ENCODE measurements at places on chromosomes 6 and 20.

- no peak for DNase-seq
Measured at GRCh38 chr6:22601984-22602383, 32.6 kb downstream of the HDGFL1 start.

DNA sequence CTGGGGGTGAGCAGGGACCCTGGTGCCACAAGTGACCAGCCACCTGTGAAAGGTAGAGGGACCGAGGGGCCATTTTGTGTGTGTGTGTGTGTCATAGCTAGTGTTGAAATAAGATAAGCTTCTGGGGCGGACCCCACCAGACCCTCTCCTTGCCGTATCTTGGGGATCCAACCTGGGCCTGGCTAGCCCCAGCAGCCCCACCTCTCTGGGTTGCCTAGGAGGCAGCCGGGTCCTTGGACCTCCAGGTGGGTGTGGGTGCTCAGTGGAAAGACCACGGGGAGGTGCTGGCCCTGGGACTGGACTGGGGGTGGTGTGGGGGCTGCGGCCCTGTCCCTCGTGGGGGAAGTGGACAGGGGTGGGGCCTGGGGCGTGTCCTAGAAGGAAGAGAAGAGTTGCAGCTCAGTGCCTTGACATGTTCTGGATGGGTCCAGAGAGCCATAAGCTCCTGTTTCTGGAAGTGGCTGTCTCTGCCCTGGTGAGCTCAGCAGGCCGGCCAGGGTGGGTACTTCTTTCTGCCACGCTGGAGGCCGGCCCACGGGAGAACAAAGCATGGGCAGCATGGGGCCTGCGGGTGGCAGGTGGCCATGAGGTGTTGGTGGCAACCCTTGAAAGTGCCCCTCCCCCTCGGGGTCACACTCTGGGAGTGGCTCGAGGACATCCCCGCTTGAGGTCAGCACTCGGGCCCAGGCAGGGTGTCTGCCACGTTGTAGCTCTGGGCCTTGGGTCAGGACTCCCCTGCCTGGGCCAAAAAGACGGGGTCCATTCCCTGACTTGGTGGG, 8.4 kb downstream of the RBBP8NL start:
- DNase-seq, result no peak

DNA sequence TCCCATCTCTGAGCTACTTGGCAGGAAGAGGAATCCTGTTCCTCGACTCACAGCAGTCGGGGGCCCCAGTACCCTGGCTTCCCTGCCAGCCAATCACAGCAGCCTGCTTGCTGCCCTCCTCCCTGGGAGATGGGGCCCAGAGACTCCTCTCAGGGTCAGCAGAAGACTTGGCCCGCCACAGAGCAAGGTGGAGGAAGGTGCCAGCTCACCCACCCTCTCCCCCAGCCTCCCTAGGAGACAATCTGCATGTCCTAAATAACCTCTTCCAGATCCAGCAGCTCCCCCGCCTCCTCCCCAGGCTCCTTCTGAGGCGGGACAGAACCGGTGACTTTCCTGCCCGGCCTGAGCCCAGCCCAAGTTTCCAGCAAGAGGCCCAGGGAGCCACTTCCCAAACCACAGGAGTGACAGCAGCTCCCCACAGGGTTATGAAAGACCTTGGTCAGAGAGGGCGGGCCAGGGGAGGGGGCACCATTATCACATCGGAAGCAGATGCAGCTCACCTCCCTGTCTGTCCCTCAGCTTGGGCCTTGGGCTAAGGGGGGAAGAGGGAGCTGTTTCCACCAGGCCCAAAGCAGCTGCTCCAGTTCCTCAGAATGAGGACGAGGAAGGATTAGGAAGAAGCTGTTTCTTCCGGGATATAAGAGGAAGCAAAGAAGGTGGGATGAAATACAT, 2.3 kb downstream of the CCND3 start:
- no peak for DNase-seq

DNA sequence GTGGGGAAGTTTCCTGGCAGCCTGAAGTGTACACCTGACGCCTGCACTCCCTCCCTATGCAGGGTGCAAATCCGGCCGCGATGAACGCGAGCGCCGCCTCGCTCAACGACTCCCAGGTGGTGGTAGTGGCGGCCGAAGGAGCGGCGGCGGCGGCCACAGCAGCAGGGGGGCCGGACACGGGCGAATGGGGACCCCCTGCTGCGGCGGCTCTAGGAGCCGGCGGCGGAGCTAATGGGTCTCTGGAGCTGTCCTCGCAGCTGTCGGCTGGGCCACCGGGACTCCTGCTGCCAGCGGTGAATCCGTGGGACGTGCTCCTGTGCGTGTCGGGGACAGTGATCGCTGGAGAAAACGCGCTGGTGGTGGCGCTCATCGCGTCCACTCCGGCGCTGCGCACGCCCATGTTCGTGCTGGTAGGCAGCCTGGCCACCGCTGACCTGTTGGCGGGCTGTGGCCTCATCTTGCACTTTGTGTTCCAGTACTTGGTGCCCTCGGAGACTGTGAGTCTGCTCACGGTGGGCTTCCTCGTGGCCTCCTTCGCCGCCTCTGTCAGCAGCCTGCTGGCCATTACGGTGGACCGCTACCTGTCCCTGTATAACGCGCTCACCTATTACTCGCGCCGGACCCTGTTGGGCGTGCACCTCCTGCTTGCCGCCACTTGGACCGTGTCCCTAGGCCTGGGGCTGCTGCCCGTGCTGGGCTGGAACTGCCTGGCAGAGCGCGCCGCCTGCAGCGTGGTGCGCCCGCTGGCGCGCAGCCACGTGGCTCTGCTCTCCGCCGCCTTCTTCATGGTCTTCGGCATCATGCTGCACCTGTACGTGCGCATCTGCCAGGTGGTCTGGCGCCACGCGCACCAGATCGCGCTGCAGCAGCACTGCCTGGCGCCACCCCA, 1.2 kb downstream of the GPR6 start:
- DNase-seq, result no peak

DNA sequence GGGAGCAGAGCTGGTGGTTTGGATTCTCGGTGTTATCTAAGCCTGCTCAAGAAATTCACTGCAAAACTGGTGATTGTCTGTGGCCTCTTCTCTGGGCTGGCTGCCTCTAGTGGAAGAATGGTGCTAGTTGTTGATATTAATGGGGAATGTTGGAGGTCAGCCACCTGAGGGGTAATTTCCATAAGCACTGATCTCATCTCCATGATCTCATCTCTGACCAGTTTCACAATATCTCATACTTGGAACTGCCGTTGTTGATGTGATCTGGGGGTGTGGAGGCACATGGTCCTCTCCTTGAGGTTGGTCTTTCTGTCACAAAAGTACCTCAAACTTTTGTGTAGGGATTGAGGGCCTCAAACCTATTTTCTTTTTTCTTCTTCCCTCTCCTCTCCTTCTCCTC, 102.6 kb downstream of the CD109 start:
- peak; percentile 82 for DNase-seq
